ENCODE measurements at places on chromosomes 13 and 19. TPM values are rescaled to one million over a fixed set of nuclear protein-coding genes. Genes with fewer than 3 reads are reported as not detected.

MEDAG gene
- total RNA-seq = not detected

ZNF154 gene
- 3.6 TPM for total RNA-seq

SMIM17 gene
- not detected for total RNA-seq

POMP gene
- 116 TPM for total RNA-seq

SIGLEC8 gene
- not detected for total RNA-seq

C1QTNF9B gene
- not detected for total RNA-seq

NTF4 gene
- total RNA-seq = not detected

NKG7 gene
- 258 TPM for total RNA-seq

S1PR2 gene
- 6.6 TPM for total RNA-seq

SPPL2B gene
- 54.3 TPM for total RNA-seq

DNA sequence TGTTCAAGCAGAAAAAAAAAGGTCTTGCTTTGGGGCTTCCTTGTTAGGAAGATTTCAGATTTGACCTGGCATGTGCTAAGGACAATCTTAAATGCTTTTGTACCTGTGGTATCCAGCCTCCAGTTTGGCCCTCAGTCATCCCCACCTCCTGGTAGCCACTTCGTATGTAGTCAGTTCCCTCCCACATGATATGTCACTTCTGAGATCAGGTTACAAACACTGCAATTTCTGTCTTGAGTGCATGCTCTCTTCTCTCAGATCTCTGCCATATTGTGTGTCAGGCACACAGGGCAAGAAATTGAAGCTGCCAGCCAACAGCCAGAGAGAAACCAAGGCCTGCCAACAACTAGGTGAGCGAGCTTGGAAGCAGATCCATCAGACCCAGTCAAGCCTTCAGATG lies 60.3 kb upstream of the STARD13 start:
- no peak overlapping the region for H3K4me3 ChIP-seq
- H3K27me3 ChIP-seq = peaks cover 26% of the 10 kb centered on the region
- DNase-seq = no peak
- no peak overlapping the region for H3K27ac ChIP-seq
- H3K4me1 ChIP-seq = peaks cover 2% of the 10 kb centered on the region

GRCh38 chr19:43315851-43316250 lies 37.6 kb upstream of the CD177 start:
- no peaks in the 10 kb centered on the region for H3K36me3 ChIP-seq
- no peaks in the 10 kb centered on the region for H3K4me1 ChIP-seq
- no peaks in the 10 kb centered on the region for H3K27me3 ChIP-seq
- no peak for DNase-seq
- no peak overlapping the region for H3K27ac ChIP-seq
- H3K4me3 ChIP-seq = no peak overlapping the region

GRCh38 chr13:99230991-99231390 lies 27.2 kb downstream of the GPR18 start:
- peaks cover 32% of the 10 kb centered on the region for H3K36me3 ChIP-seq
- peak overlapping the region; percentile 78 for H3K27ac ChIP-seq
- no peak for DNase-seq
- peaks cover 74% of the 10 kb centered on the region for H3K4me1 ChIP-seq
- no peaks in the 10 kb centered on the region for H3K27me3 ChIP-seq
- no peak overlapping the region for H3K4me3 ChIP-seq

- H3K4me3 ChIP-seq = no peak overlapping the region
- peaks cover 3% of the 10 kb centered on the region for H3K4me1 ChIP-seq
- no peak for DNase-seq
- no peaks in the 10 kb centered on the region for H3K36me3 ChIP-seq
Observed at GRCh38 chr13:106919133-106919532, 351.2 kb upstream of the ARGLU1 start.

GRCh38 chr19:34475026-34475974 lies 6.3 kb upstream of the WTIP start:
- DNase-seq = peak; percentile 28
- H3K4me3 ChIP-seq = no peak overlapping the region
- peaks cover 4% of the 10 kb centered on the region for H3K27me3 ChIP-seq
- peaks cover 9% of the 10 kb centered on the region for H3K4me1 ChIP-seq
- peak overlapping the region; percentile 61 for H3K27ac ChIP-seq
- peaks cover 25% of the 10 kb centered on the region for H3K36me3 ChIP-seq

- no peaks in the 10 kb centered on the region for H3K27me3 ChIP-seq
- H3K4me3 ChIP-seq = peak overlapping the region; percentile 99
- H3K4me1 ChIP-seq = peaks cover 19% of the 10 kb centered on the region
- H3K27ac ChIP-seq = peak overlapping the region; percentile 90
- DNase-seq = peak; percentile 90
Observed at GRCh38 chr19:2476451-2477140, 669 bp downstream of the GADD45B start.

DNA sequence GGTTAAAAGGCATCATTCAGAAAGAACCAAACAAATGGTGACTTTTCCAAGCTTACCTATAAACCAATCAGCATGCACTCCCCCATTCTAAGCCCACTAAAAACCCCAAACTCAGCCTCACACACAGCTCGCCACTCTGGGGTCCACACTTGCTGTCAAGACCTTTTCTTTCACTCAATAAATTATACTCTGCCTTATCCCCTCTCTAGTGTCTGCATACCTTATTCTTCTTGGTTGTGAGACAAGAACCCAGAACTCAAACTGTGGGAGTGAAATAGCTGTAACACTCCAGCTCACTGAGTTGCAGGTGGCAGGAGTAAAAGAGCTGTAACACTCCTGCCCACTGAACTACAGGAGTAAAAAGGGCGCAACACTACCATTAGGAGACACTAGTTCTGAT lies 559.0 kb downstream of the TBC1D4 start:
- no peaks in the 10 kb centered on the region for H3K36me3 ChIP-seq
- H3K27ac ChIP-seq = no peak overlapping the region
- H3K4me3 ChIP-seq = no peak overlapping the region

Data from activated CD8-positive, alpha-beta T cell treated with anti-CD3 and anti-CD28 coated beads for 36 hours (primary cell).